ENCODE measurements at places on chromosomes 12 and 14. TPM values are rescaled to one million over a fixed set of nuclear protein-coding genes. Genes with fewer than 3 reads are reported as not detected.

- DNase-seq = no peak
- peaks cover 22% of the 10 kb centered on the region for H3K4me1 ChIP-seq
- H3K4me3 ChIP-seq = peak overlapping the region; percentile 95
- peak overlapping the region; percentile 86 for H3K27ac ChIP-seq
- no peaks in the 10 kb centered on the region for H3K27me3 ChIP-seq
- peaks cover 18% of the 10 kb centered on the region for H3K36me3 ChIP-seq
Measured at GRCh38 chr12:107684990-107685359, 624 bp upstream of the PWP1 start.

DNA sequence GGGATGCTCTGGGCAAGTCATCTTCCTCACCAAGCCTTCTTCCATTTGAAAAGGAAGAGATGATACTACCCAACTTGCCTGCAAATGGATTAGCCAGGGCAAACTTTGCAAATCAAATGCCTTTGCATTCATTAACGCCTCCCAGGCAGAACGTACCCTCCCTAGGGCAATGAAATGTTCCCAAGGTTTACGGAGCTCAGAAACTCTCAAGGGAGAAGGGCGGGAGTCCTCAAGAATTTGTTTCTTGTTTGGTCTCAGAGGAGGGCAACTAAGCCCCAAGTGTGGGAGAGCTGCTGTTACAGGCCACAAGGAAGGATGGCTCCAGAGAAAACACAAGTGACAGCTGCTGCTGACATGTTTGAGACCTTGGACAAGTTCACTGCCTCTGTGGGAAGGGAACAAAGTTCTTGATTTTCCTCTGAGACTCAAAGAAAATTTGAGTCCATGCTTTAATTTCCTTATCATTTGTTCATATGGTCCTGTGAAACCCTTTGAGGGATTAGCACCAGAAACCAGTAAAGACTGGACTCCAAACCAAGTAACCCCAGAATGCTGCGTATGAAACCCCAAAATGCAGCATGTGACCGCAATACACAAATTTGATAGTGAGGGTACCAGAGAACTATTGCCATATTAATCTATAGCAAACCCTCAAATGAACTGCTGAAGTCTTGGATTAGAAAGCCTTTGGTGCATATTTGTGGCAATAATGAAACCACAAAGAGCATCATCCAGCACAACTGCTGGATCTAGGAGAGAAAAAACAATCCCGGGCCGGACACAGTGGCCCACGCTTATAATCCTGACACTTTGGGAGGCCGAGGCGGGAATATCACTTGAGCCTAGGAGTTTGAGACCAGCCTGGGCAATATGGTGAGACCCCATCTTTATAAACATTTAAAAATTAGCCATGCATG lies 22.9 kb downstream of the SPTB start:
- no peak overlapping the region for H3K27ac ChIP-seq
- no peaks in the 10 kb centered on the region for H3K4me1 ChIP-seq
- no peak for DNase-seq
- peaks cover 8% of the 10 kb centered on the region for H3K27me3 ChIP-seq
- no peaks in the 10 kb centered on the region for H3K36me3 ChIP-seq

GRCh38 chr12:1622406-1622805 lies 6.6 kb upstream of the WNT5B start:
- H3K36me3 ChIP-seq = no peaks in the 10 kb centered on the region
- no peak overlapping the region for H3K27ac ChIP-seq
- DNase-seq = no peak

DNA sequence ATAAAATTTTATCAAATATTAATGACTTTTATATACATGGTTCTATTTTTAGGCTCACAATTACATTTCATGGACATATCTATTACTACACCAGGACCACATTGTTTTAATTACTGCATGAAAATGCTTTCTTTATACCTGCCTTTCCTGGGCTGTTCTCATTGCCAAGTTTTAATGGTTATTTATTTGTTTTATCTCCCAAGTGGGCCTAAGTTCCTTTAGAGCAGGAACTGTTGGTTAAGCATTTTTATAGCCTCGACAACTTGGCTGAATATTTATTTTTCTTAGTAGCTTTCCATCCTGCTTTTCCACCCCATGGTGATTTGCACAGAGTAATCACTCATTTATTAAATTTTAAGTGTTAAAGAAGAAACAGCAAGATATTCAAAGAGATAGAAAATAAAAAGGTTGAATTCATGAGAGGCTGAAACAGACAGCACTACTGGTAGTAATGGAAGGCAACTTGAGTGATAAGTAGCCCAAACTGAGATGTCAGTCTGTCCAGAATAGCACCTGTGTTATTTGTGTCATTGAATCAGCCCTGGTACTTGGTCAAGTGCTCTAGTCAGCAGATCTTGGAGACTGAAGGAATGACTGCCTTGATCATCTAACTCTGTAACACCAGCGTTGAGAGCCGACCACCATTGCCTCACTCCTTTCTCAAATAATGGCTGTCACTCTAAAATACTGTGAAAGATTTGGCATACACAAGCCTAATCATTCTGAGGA lies 119.1 kb upstream of the EGLN3 start:
- no peaks in the 10 kb centered on the region for H3K4me1 ChIP-seq
- H3K27ac ChIP-seq = no peak overlapping the region
- no peak for DNase-seq
- H3K36me3 ChIP-seq = no peaks in the 10 kb centered on the region

- H3K27me3 ChIP-seq = no peaks in the 10 kb centered on the region
- DNase-seq = no peak
- H3K27ac ChIP-seq = no peak overlapping the region
- no peaks in the 10 kb centered on the region for H3K36me3 ChIP-seq
- H3K4me3 ChIP-seq = no peak overlapping the region
- H3K4me1 ChIP-seq = peaks cover 38% of the 10 kb centered on the region
Measured at GRCh38 chr12:12804011-12804410, 9.1 kb upstream of the DDX47 start.

GRCh38 chr12:106281056-106281782 lies 21.3 kb upstream of the TCP11L2 start:
- no peaks in the 10 kb centered on the region for H3K4me1 ChIP-seq
- no peak overlapping the region for H3K4me3 ChIP-seq
- no peaks in the 10 kb centered on the region for H3K27me3 ChIP-seq
- no peak overlapping the region for H3K27ac ChIP-seq

- H3K27me3 ChIP-seq = no peaks in the 10 kb centered on the region
- no peak for DNase-seq
- no peaks in the 10 kb centered on the region for H3K36me3 ChIP-seq
- H3K4me3 ChIP-seq = no peak overlapping the region
Measured at GRCh38 chr14:76917158-76917596, 91.0 kb downstream of the LRRC74A start.

DNA sequence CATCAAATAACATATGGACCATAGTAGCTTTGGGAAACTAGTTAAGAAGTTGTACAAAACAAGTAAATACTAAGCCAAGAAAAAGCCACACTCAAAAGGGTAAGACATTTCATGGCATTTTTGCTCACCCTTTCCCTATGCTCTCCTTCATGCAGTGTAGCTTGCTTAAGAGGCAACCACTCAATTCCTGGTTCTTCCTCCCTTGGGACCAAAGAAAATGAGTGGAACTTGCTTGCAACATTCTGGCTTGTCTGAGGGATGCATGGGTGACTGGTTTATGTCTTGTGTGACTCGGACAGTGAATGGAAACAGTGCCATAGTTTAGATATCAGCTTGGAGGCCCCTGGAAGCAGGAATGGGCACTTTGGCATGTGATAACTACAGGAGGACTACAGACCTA lies 252.0 kb upstream of the ARID2 start:
- H3K4me1 ChIP-seq = no peaks in the 10 kb centered on the region
- H3K4me3 ChIP-seq = no peak overlapping the region
- no peaks in the 10 kb centered on the region for H3K27me3 ChIP-seq
- DNase-seq = no peak

DNA sequence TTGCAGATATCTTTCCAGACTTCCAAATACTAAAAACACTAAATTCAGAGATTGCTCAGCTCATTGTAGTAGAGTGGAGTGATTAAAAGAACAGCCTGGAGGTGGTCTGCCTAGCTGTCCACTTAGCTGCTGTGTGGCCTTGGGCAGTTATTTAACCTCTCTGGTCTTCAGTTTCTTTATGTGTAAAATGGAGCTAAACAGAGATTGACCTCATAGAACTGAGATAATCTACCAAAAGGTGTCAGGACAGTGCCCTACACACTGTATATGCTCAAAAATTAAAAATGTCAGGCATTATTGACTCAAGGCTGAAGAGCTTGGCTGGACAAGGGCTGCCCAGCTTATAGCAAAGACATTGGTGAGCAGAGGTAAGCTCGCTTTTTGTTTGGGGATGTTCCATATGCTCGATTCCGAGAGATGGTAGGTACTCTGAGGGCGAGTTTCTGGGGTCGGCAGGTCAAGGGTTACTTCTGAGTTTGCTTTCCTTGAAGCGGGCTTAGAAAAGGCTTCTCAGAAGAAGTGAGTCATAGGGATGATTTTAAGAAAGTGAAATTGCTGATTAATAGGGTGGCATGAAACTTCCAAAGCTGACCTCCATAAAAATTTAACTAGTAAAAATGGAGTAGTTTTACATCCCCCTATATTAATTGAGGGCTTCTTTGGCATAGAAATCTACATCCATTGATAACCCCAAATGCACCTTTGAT lies 107.5 kb downstream of the GPATCH2L start:
- H3K4me3 ChIP-seq = no peak overlapping the region
- no peak for DNase-seq
- H3K36me3 ChIP-seq = no peaks in the 10 kb centered on the region
- H3K4me1 ChIP-seq = no peaks in the 10 kb centered on the region
- no peak overlapping the region for H3K27ac ChIP-seq
- H3K27me3 ChIP-seq = no peaks in the 10 kb centered on the region

- H3K27ac ChIP-seq = no peak overlapping the region
- peaks cover 5% of the 10 kb centered on the region for H3K4me1 ChIP-seq
- H3K4me3 ChIP-seq = no peak overlapping the region
- H3K36me3 ChIP-seq = no peaks in the 10 kb centered on the region
Measured at GRCh38 chr12:52087961-52088820, 8.7 kb downstream of the SMIM41 start.

DNA sequence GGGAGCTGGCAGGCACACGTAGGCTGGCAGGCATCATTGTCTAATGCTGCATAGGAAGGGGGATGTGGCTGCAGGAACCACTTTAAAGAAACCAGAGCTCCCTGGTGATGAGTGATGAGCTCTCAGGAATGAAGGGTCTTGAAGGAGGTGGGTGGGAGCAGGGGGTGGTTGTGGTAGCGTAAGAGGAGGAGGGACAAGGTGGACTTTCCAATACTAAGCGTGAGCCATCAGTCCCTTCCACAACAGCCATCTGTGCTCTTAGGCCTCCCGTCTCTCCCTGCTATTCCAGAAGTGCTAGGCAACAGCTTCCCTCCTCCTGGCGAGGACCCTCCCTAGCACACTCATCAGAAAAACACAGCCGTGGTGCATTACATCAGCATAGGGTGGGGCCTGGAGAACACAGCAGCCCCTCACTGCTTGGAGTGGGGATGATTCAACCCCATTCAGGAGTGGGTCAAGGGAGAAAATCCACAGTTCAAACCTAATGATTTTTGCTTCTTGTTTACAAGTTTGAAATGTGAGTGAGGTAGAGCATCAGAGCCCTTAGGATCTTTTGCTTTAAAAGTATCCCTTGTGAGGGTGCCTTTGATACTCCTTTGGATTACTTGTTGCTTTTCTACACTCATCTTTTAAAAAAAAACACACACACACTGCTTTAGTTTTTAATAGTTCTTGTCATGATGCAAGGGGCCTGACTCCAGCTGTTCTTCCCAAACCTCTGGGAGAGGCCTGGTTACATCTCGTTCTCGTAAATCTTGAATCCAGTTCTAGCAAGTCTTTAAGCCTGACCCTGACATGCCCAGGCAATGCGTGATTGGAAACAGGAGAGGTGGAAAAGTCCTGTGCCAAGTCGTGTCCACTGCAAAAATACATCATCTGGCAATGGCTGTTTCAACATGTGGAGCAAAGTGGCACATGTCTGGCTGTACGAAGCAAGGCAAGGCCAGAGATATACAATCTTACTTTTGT lies 356.4 kb upstream of the DDHD1 start:
- DNase-seq = no peak
- no peaks in the 10 kb centered on the region for H3K27me3 ChIP-seq
- peak overlapping the region; percentile 44 for H3K27ac ChIP-seq
- H3K36me3 ChIP-seq = no peaks in the 10 kb centered on the region
- no peak overlapping the region for H3K4me3 ChIP-seq
- H3K4me1 ChIP-seq = no peaks in the 10 kb centered on the region

GRCh38 chr12:121719926-121720414 lies 7.4 kb downstream of the TMEM120B start:
- peaks cover 4% of the 10 kb centered on the region for H3K36me3 ChIP-seq
- no peak overlapping the region for H3K4me3 ChIP-seq
- DNase-seq = no peak
- H3K27ac ChIP-seq = no peak overlapping the region

DNA sequence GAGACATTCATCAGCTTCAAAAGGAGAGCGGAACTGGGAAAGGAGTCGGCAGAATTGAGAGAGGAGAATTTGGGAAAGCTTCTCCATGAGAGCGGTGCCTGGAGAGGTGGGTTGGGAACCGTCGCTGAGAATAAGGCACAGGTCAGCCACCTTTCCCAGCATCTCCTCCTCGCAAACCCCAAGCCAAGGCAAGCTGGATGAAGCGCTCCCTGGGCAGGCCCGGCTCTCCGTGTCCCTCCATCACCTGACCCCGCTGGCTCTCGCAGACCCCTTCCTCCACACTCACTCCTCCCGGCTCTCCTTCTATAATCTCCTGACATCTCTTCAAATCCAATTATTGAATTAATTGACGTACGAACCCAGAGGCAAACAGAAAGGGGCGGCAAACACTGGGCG lies 18.9 kb upstream of the ATP5MC2 start:
- H3K4me1 ChIP-seq = peaks cover 31% of the 10 kb centered on the region
- H3K27me3 ChIP-seq = peaks cover 75% of the 10 kb centered on the region
- no peak for DNase-seq
- H3K36me3 ChIP-seq = no peaks in the 10 kb centered on the region
- no peak overlapping the region for H3K27ac ChIP-seq

- DNase-seq = no peak
- H3K4me3 ChIP-seq = no peak overlapping the region
- H3K36me3 ChIP-seq = no peaks in the 10 kb centered on the region
- no peaks in the 10 kb centered on the region for H3K4me1 ChIP-seq
- H3K27me3 ChIP-seq = peaks cover 10% of the 10 kb centered on the region
Measured at GRCh38 chr12:53870117-53870516, 68.5 kb upstream of the HOXC13 start.

DNA sequence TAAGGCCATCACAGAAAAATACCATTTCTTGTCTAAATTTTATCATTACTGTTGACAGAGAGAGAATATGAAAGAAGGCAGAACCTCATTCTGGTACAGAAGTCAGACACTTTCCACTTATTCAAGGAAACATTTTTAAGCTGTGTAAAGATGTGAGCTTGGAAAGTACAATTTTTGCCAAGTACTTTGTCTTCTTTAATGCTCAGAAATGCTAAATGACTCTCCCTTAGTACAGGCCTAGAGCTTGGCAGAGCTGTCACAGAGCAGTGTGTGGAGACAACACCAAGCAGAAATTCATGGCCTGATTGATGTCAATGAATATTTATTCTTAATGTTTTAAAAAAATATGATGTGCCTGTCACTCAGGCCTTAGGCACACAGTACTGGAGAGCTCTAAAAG lies 20.7 kb downstream of the NT5DC3 start:
- no peak overlapping the region for H3K4me3 ChIP-seq
- no peak for DNase-seq
- H3K27me3 ChIP-seq = no peaks in the 10 kb centered on the region
- no peaks in the 10 kb centered on the region for H3K36me3 ChIP-seq

MEG3 gene
- 16.6 TPM for total RNA-seq

KIF5A gene
- total RNA-seq = 0.09 TPM

CMKLR1 gene
- 25.6 TPM for total RNA-seq

CCDC77 gene
- total RNA-seq = 7.4 TPM

KRR1 gene
- 39.8 TPM for total RNA-seq

SIX1 gene
- 2.3 TPM for total RNA-seq

KRT75 gene
- total RNA-seq = not detected

MIP gene
- total RNA-seq = not detected

PTPRB gene
- 91.4 TPM for total RNA-seq

All from lower lobe of right lung (tissue), 2 donors.